T-cell (primary cell): ENCODE measurements at places on chromosomes 5 and 9.

DNA sequence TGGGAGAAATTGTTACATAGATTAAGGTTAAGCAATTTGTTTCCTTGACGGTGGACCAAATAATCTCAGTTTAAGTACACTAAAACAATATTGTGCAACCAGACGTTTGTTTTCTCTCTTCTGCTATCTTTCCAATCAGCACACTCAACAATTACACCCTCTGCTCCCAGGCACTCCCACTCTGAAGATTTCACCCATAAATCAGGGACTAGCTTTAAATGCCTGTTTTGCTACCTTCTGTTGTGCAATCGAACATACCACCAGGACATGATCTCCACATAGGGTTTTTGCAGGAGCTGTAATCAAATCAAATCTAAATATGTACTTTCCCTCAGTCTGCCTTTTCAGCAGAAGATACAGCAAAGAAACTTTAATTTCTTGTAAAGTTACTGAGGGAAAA lies 405.8 kb upstream of the TLE4 start:
- H3K36me3 ChIP-seq: no peaks in the 10 kb centered on the region
- DNase-seq: no peak
- H3K27me3 ChIP-seq: no peaks in the 10 kb centered on the region
- no peak overlapping the region for H3K27ac ChIP-seq

GRCh38 chr9:27829621-27830020 lies 256.3 kb upstream of the C9orf72 start:
- no peaks in the 10 kb centered on the region for H3K4me1 ChIP-seq
- peaks cover 2% of the 10 kb centered on the region for H3K27me3 ChIP-seq
- DNase-seq: no peak
- H3K4me3 ChIP-seq: no peak overlapping the region
- H3K36me3 ChIP-seq: no peaks in the 10 kb centered on the region

DNA sequence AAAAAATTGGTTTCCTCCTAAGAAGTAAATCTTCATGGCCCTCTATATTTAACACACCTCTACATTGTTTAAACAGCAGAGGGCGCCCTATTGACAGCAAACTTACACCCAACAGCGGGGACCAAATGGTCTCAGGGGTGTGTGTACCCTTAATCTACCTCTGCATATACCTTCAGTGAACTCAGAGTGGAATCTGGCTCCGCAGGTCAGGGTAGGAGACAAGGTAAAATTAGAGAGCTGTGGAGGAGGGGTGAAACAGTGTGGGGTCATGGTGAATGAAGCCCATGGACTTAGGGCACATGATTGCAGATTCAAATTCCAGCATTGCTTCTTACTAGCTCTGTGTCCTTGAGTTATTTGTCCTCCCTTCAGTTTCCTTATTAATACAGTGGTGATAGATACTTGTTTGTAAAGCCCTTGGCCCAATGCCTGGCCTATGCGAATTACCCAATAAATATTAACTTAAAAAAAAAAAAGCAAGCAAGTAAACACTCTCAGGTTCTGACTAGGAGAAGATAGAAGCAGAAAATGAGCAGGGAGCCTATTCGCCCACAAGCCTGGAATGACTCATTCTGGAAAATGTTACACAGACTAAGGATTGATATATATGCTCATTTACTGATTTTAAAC lies 122.9 kb downstream of the CAVIN4 start:
- no peak for DNase-seq
- no peaks in the 10 kb centered on the region for H3K27me3 ChIP-seq
- no peaks in the 10 kb centered on the region for H3K36me3 ChIP-seq

DNA sequence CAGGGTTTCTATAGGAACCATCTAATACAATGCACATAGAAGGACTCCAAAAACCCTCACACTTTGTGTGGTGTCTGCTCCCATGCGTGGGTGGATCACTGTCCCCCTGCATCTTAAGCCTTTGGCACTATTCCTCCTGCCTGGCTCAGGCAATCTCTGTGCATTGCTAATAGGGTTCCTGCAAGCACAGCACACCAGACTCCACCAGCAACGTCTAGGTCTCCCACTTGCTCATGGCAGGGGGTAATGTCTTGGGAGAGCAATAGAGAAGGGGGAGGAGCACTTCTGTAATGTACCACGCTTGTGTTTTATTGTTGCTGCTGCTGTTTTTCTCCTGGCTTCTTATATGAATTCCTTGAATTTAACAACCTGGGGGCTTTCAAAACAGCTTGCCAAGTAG lies 182.6 kb upstream of the GLRA1 start:
- no peaks in the 10 kb centered on the region for H3K4me1 ChIP-seq
- no peak for DNase-seq
- H3K36me3 ChIP-seq: no peaks in the 10 kb centered on the region
- peaks cover 2% of the 10 kb centered on the region for H3K27me3 ChIP-seq
- H3K4me3 ChIP-seq: no peak overlapping the region

GRCh38 chr9:36625006-36625615 lies 52.4 kb downstream of the MELK start:
- no peak overlapping the region for H3K4me3 ChIP-seq
- H3K27me3 ChIP-seq: no peaks in the 10 kb centered on the region
- no peaks in the 10 kb centered on the region for H3K36me3 ChIP-seq
- no peaks in the 10 kb centered on the region for H3K4me1 ChIP-seq
- no peak overlapping the region for H3K27ac ChIP-seq

GRCh38 chr5:164048359-164048926 lies 543.0 kb downstream of the MAT2B start:
- no peaks in the 10 kb centered on the region for H3K27me3 ChIP-seq
- H3K27ac ChIP-seq: no peak overlapping the region
- H3K4me3 ChIP-seq: no peak overlapping the region
- no peaks in the 10 kb centered on the region for H3K36me3 ChIP-seq
- DNase-seq: no peak

GRCh38 chr9:130332384-130332926 lies 66.9 kb downstream of the HMCN2 start:
- no peaks in the 10 kb centered on the region for H3K27me3 ChIP-seq
- no peaks in the 10 kb centered on the region for H3K36me3 ChIP-seq
- H3K4me3 ChIP-seq: no peak overlapping the region
- no peaks in the 10 kb centered on the region for H3K4me1 ChIP-seq
- DNase-seq: no peak

DNA sequence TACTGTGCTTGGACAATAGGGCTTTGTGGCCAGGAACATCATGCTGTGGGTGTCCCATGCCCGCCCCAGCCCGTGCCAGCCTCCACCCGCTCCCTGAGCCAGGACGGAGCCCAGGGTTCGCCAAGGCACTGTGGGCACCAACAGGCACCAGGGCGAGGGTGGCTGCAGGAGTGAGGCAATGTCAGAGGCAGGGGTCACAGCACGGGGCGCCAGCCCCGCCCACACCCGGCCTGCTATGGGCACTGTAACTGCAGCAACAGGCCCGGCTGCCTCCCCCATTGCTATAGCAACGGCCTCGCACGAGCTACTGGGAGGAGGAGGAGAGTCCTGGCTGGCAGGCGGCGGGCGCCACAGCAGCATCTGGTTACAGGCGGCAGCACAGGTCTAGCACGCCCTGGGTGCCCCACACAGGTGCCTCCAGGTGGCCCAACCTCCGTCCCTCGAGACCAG lies 2.5 kb downstream of the ABCA2 start:
- DNase-seq: peak; percentile 26
- H3K36me3 ChIP-seq: peaks cover 7% of the 10 kb centered on the region
- no peak overlapping the region for H3K4me3 ChIP-seq
- H3K27me3 ChIP-seq: no peaks in the 10 kb centered on the region
- H3K4me1 ChIP-seq: peaks cover 20% of the 10 kb centered on the region

- peaks cover 2% of the 10 kb centered on the region for H3K27me3 ChIP-seq
- H3K4me3 ChIP-seq: no peak overlapping the region
- peaks cover 8% of the 10 kb centered on the region for H3K4me1 ChIP-seq
- H3K27ac ChIP-seq: no peak overlapping the region
- no peak for DNase-seq
These were observed 41.7 kb upstream of the HSD17B4 start for GRCh38 chr5:119410448-119411159.

GRCh38 chr9:106974341-106974740 lies 111.4 kb downstream of the ZNF462 start:
- H3K36me3 ChIP-seq: no peaks in the 10 kb centered on the region
- DNase-seq: no peak
- no peak overlapping the region for H3K4me3 ChIP-seq
